ENCODE measurements at places on chromosomes 12 and 14. TPM values are rescaled to one million over a fixed set of nuclear protein-coding genes. Genes with fewer than 3 reads are reported as not detected.

The WSCD2 gene
- not detected for total RNA-seq

The MIPOL1 gene
- 1.7 TPM for total RNA-seq

The KCNH5 gene
- total RNA-seq, result not detected

The ABCD2 gene
- total RNA-seq, result 0.18 TPM

The NEMF gene
- 19.6 TPM for total RNA-seq

The MFAP5 gene
- total RNA-seq, result 3.2 TPM

The OTX2 gene
- total RNA-seq, result not detected

The TMEM117 gene
- 13.8 TPM for total RNA-seq

The GPR135 gene
- total RNA-seq, result 0.29 TPM

The FAR2 gene
- total RNA-seq, result 8.7 TPM

The NEDD1 gene
- 30.7 TPM for total RNA-seq
